ENCODE measurements at places on chromosomes 13 and 19.

GRCh38 chr13:58343076-58343475, 711.5 kb downstream of the PCDH17 start:
- H3K27me3 ChIP-seq: no peaks in the 10 kb centered on the region
- no peaks in the 10 kb centered on the region for H3K36me3 ChIP-seq
- DNase-seq: no peak
- H3K27ac ChIP-seq: no peak overlapping the region
- H3K4me3 ChIP-seq: no peak overlapping the region
- no peaks in the 10 kb centered on the region for H3K4me1 ChIP-seq

DNA sequence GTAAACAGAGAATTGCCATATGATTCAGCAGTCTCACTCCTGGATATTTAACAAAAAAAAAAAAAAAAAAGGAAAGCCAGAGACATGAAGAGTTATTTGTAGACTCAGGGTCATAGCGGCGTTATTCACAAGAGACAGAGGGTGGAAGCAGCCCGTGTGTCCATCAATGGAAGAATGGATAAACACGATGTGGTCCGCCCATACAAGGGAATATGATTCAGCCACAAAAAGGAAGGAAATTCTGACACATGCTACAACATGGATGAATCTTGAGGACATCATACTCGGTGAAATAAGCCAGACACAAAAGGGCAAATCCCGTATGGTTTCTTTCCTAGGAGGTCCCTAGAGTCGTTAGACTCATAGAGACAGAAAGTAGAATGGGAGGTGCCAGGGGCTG, 14.8 kb downstream of the ACSBG2 start:
- no peak for DNase-seq
- H3K36me3 ChIP-seq: no peaks in the 10 kb centered on the region
- H3K4me1 ChIP-seq: no peaks in the 10 kb centered on the region
- peaks cover 1% of the 10 kb centered on the region for H3K27me3 ChIP-seq

- H3K27me3 ChIP-seq: peaks cover 2% of the 10 kb centered on the region
- H3K36me3 ChIP-seq: peaks cover 6% of the 10 kb centered on the region
- peaks cover 2% of the 10 kb centered on the region for H3K4me1 ChIP-seq
- no peak for DNase-seq
- H3K27ac ChIP-seq: no peak overlapping the region
Observed at GRCh38 chr19:14333101-14333871, 48.0 kb upstream of the ADGRE5 start.

DNA sequence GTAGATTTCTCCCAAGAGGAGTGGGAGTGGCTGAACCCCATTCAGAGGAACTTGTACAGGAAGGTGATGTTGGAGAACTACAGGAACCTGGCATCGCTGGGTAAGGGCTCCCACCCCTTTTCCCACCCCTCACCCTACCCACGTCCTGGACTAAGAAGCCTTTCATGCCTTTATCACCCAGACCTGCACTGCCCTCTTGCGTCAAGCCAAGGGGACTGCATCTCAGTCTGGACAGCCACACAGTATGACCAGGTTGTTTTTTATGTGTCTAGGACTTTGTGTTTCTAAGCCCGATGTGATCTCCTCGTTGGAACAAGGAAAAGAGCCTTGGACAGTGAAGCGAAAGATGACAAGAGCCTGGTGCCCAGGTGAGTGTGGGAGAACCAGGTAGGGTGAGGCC, 8.8 kb downstream of the ZFP28 start:
- H3K4me1 ChIP-seq: no peaks in the 10 kb centered on the region
- peaks cover 40% of the 10 kb centered on the region for H3K36me3 ChIP-seq

GRCh38 chr13:94444826-94445225, 34.7 kb downstream of the DCT start:
- H3K4me3 ChIP-seq: no peak overlapping the region
- no peak for DNase-seq
- no peaks in the 10 kb centered on the region for H3K36me3 ChIP-seq
- H3K27ac ChIP-seq: no peak overlapping the region
- H3K27me3 ChIP-seq: no peaks in the 10 kb centered on the region

- no peak for DNase-seq
- peak overlapping the region; percentile 95 for H3K4me3 ChIP-seq
- H3K4me1 ChIP-seq: peaks cover 22% of the 10 kb centered on the region
- no peaks in the 10 kb centered on the region for H3K27me3 ChIP-seq
Observed at GRCh38 chr19:51108805-51109146, 567 bp upstream of the CTU1 start.

All from memory B cell (primary cell).